ENCODE measurements at places on chromosomes 12 and 14.

DNA sequence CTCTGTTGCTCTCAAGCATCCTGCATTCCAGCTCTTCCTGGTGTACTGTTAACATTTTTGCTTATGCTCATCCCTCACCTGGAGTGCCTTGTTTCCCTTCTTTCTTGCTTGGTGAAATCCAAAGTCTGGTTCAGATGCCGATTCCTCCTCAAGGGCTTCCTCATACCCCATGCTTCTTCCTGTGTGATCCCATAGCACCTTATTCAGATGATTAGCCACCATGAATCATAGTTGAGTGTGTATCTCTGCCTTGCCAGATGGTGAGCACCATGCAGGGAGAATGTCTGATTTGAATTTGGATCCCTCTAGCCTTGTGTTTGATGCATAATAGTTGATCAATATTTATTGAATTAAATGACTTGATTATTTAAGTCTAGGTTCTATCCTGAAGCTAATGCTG, 39.4 kb upstream of the ANO4 start:
- DNase-seq, result no peak

GRCh38 chr12:6226679-6227051, 26.5 kb downstream of the CD9 start:
- no peak for DNase-seq

GRCh38 chr14:52944254-52944653, 6.6 kb downstream of the FERMT2 start:
- DNase-seq, result no peak

GRCh38 chr14:63470962-63471793, 72.0 kb downstream of the PPP2R5E start:
- DNase-seq, result no peak

GRCh38 chr12:113366827-113367226, 8.4 kb downstream of the PLBD2 start:
- no peak for DNase-seq

GRCh38 chr12:114318984-114319383, 87.0 kb downstream of the TBX5 start:
- DNase-seq, result no peak

DNA sequence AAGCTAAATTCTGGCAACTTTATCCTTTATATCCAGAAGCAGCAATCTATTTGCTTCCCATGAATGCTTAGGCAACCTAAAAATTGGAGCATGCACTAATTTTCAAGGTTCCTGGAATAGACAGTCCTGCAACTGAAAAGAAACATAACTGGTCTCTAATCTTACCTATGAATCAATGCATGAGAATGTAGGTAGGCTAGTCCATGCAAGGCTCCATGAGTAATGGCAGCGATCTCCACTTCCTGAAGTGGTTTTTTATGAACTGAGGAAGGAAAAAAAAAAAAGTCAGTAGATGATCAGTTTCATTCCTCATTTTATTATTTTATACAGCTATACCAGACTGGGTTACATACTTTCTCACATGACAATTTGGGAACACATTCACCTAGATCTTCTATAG, 102.0 kb downstream of the PEBP1 start:
- DNase-seq, result no peak

- no peak for DNase-seq
These were observed 11.3 kb downstream of the ABHD12B start for GRCh38 chr14:50882932-50883826.

GRCh38 chr14:82075566-82075965, 541.9 kb upstream of the SEL1L start:
- DNase-seq, result no peak

GRCh38 chr12:49489720-49490119, 49.1 kb upstream of the KCNH3 start:
- DNase-seq, result no peak

DNA sequence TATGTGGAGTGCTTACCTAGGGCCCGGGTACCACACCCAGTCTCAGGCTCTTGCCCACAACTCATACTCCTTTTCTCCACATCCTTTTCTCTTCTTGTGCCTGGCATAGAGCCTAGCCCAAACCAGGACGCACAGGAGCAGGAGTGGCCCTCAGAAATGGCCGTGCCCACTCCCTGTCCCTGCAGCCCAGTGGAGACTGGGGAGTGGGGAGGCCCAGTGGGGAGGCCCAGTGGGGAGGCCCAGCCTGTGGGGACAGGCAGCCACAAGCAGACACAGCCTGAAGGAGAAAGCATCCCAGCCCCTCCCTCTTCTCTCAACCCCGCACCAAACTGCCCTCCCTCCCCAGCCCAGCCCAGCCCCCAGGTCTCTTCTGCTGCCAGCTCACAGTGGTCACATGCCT, 196.8 kb downstream of the KIF26A start:
- DNase-seq, result no peak

DNA sequence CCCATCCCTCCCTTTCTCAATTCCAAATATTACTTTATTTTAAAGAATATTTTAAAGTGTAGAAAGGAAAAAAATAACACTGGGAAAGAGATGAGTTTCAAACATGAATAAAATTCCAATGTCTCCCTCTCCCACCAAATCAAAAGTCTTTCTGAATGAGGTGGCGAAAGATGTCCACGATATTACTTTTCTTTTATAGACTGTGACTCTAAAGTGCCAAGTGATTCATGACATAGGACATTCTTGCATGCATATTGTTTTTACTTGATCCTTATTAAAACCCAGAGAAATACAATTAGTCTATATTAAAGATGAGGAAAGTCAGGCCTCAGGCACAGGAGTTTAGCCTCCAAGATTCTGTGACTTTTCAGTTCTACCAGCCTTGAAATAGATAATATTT, 16.0 kb upstream of the LUM start:
- DNase-seq, result no peak

GRCh38 chr12:98294051-98294805, 221.2 kb upstream of the TMPO start:
- no peak for DNase-seq

DNA sequence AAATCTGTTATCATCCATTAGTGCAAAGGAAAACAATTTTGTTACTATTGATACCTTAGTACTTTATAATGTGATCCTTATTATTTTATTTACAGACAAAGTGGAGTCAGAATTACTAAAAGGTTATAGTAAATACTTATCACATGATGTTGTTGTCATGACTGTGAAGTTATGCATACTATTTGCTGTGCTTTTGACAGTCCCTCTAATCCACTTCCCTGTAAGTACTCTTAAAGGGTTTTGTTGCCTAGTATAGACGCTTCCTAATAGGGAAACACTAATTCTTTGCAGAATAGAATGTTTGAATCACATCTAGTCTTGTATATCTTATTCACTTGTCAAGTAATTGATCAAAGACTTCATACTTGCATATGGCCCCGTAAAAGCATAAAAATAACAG, 69.4 kb downstream of the SLC38A6 start:
- DNase-seq, result no peak

All from C1 segment of cervical spinal cord (tissue), 14 donors.